KBM-7 (cell line): ENCODE measurements at places on chromosomes 5 and 9.
A peak's percentile ranks its signal among the peaks of the same experiment; 100 is the strongest.

DNA sequence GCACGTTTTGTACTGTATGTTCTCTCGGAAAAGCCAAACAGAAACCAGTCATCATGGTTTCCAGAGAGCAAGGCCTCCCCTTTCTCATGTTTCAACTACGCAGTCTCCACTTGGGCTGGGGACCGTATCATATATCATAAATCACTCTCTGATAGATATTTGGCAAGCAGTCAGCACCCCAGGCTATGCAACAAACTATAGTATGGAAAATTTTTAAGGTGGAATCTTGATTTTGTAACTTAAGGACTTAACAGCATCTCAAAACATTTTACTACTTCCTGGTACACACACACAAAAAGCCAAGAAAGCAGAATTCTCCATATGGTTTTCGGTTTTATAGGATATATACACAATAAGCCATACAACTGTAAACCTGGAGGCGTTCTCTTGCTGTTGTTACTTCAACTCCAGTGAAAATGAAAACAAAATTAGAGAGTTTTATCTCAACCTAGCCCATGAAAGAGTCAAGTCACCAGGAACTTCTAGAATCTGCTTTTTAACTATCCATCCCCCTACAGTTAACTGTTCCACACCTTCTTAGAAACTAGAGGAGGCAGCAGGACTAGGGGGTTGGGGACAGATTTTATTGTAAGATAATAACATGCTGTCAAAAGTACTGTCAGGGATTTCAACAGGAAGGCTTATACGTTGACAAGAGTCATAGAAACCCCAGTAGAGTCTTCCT, 283.4 kb downstream of the NFIB start:
- DNase-seq, result no peak

GRCh38 chr9:23153058-23153457, 673.0 kb downstream of the ELAVL2 start:
- peak; percentile 1 for DNase-seq

- DNase-seq, result peak; percentile 0
Observed at GRCh38 chr9:83511051-83511450, 27.1 kb downstream of the FRMD3 start.

DNA sequence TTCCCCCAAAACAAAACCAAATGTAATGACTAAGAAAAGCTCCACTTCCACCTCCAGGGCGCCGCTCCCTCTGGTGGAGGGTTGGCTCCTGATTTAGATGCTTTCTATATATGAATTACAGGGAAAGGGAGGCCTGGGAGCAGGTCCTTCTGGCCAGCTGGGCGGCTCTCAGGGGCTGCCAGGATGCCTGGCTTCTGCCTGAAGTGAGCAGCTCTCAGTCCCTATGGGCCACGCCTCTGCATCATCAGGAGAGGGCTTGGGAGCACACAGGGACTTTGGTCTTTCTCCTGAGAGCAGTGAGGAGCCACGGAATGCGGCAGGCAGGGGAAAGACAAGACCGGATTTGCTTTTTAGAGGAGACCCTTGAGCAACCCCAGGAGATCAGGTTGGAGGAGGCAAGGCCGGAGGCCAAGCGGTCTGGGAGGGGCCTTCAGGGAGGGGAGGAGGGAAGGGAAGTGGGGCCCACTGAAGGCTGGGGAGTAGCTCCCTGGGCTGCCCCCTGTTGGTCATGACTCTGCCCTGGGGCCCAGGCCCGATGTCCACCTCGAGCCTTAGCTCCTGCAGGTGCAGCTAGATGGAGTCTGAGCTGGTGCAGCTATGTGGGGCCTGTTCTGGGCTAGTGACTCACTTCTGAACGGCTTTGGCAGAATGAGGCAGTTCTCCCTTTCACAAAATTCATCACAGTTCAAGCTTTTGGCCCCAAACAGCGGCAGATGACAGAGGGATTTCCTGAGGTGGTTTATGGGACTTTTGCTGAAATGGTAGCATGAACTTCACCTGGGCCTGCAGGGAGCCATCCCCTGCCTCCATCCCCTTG, 11.3 kb upstream of the GRHPR start:
- DNase-seq, result no peak

DNA sequence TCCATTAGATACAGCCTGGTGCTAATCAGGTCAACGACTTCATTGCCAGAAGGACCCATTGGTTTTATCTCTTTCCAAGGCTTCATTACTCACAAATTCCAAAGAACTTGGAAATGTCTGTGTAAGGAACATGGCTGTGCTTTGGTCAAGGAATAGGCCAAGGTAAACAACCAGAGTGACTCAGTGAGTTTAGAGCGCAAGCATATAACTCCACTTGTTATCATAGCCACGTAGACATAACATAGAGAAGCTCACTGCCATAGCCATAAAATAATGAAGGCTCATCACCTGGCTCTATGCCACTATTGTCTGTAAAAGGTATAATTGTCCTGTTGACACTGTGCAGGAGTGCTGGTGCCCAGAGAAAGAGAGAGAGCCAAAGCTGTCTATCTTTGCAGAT, 139.3 kb upstream of the PLCXD3 start:
- no peak for DNase-seq

GRCh38 chr9:93960971-93961841, 6.1 kb upstream of the BARX1 start:
- DNase-seq, result no peak

GRCh38 chr5:83077662-83078261, 415 bp downstream of the XRCC4 start:
- no peak for DNase-seq

GRCh38 chr5:35651002-35651756, 33.5 kb downstream of the SPEF2 start:
- peak; percentile 65 for DNase-seq

GRCh38 chr9:16869131-16869881, 1.2 kb downstream of the BNC2 start:
- DNase-seq, result no peak

- DNase-seq, result no peak
Observed at GRCh38 chr9:75213765-75214164, 125.5 kb downstream of the OSTF1 start.

- no peak for DNase-seq
Observed at GRCh38 chr5:21126236-21126635, 1138.2 kb upstream of the CDH18 start.

DNA sequence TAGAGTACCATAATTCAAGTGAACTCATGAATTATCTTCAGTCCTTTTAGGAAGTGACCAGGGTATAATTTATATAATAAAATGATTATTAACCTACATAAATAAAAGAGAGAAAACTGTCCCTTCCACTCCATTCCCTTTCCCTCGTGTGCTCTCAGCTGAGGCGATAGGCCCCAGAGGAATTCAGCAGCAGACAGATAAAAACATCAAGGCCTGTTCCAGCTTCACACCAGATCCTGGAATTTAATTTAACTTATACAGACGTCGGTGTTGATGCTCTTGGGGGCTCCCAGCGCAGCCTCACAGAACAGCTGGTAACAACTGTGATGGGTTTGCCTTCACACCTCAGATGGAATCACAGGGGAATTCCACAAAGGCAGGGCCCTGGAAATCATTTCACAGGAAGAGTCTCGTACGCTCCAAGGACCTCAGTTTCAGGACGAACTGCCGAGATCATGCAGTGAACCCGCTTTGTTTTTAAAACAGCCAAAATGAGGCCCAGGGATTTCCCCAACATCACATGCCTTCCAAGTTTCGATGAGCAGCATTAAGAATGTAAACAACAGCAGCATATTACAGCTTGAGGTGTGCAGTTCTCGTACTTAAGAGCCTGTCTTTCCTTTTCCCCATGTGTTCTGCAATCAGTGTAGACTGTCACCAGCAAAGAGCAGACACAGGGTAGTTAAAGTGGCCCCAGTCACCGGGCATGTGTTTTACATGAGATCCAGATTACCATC, 73.6 kb upstream of the ALDH1B1 start:
- no peak for DNase-seq

GRCh38 chr9:21324047-21324446, 11.2 kb downstream of the KLHL9 start:
- DNase-seq, result peak; percentile 49

- DNase-seq, result no peak
Observed at GRCh38 chr5:33939556-33940262, 3.5 kb downstream of the RXFP3 start.

- no peak for DNase-seq
Observed at GRCh38 chr5:111737716-111738115, 19.3 kb downstream of the NREP start.

DNA sequence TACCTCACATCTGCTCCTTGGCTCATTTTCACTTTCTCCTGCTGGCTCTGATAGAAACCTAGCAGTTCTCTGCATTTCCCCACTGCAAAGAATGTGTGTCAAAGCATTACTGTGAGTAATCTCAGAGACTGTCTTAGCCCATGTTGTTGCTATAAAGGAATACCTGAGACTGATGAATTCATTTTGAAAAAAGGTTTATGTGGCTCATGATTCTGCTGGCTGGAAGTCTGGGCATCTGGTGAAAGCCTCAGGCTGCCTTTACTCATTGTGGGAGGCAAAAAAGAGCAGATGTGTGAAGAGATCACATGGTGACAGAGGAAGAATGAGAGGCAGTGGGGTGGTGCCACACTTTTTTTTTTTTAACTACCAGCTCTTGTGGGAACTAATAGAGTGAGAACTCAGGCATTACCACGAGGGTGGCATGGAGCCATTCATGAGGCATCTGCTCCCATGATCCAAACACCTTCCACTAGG, 191.6 kb upstream of the CTNND2 start:
- no peak for DNase-seq

GRCh38 chr9:127793093-127793708, 7.4 kb downstream of the CDK9 start:
- DNase-seq, result no peak

GRCh38 chr5:132405646-132406045, 36.1 kb downstream of the SLC22A5 start:
- DNase-seq, result peak; percentile 58

- DNase-seq, result no peak
Observed at GRCh38 chr9:20256284-20256948, 365.9 kb downstream of the MLLT3 start.

DNA sequence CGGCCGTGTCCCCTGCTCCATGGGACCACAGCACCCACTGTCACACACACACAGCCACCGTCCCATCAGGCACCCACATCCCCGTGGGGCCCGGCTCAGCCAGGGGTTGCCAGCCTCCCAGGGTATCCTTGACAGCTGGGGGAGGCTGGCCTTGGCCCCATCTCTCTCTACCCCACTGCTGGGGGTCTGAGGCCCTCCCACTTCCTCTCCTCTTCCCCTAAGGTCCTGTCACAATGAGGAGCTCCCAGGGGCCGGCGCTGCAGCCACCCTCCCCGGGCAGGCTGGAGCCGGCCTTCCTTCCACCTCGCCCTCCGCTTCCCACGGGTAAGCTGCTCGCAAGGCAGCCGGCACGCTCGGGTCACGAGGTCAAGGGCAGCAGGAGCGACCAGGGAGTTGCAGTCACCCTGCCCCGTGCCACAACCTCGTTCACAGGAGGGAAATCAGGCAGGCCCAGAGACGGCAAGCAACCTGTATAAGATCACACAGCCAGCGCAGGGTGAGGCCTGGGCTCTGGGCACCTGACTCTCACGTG, 38.6 kb upstream of the NOTCH1 start:
- no peak for DNase-seq

DNA sequence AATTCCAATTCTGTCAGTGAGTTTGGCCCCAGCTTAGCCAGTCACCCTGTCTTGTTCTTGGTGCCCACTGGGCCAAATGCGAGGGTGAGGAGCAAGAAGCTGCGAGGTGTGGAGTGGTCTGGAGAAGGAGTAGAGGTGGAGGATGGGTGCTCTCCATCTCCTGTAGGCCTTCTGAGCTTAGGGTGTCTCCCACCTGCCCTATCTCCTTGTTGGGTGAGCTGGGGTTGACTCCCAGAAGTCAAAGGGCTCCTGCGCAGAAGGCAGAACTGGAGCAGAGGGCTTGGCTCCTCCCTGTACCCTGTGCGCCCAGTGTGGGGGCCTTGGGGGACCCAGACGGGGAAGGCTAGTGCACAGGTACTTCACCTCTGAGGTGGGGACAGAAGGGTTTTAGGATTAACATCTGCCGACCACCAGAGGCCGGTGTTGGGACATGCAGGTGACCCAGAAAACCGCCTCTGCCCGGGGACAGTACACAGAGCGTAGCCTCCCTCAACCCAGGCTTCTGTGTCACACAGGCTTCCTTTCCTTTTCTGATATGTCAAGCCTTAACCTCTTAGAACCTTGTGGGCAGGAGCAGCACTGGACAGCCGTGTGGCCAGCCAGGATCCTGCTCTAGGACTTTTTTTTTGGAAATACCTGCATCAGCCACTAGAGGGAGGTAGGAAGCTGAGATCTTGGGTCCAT, 16.9 kb downstream of the IL5 start:
- DNase-seq, result peak; percentile 83

DNA sequence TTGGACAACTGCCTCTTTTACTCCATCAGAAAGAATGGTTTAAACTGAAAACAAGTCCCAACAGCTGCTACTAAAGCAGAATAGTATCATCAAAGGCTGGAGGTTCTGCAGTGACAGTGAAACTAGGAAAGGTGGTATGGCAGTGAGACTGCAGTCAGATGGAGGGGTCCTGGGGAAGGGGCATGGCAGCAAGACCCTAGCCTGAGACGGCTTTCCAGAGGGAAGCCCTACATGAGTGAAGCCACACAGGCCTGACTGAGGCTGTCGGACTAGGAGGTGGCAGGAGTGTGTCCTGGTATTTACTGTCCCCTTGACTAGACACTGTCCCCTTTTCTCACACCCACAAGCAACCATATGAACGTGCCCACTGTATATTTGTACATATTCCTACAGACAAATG, 40.4 kb upstream of the IPPK start:
- DNase-seq, result no peak

GRCh38 chr9:100521282-100521681, 48.3 kb downstream of the TMEFF1 start:
- DNase-seq, result no peak

DNA sequence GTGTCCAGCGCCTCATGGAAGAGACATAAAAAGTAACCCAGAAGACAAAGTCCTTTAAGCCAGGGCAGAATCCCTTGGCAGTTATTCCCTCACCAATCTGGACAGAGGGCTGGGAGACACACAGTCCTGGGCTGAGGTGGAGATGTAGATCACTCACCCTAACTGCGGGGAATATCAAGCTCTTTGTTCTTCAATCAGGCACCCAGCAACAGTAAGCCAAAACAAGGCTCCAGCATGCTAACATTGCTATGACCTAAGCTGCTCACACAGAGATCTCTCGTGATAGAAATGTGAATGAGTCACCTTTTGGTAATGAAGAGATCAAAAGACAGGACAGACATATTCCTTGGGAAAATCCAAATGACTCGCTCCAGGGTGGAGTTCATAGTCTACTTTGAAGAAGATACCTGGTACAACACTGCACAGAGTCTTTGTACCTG, 101.3 kb downstream of the FBN2 start:
- no peak for DNase-seq

DNA sequence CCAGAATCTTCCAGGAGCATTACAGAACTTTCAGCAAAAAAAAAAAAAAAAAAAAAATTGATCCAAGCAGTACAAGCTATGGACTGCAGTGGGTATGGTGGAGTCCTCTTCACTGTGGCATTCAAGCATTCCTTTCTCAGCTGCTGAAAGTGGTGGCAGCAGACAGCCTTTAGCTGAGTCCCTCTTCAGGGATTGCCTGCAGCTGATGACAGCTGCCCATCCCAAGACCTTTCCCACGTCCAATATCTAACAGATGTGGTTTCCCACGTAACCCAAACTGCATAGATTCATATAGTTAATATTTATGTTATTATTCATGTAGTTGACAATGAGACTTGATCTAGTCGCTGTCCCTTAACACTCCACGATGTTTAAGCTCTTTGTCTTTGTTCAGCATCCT, 475.9 kb downstream of the TLE1 start:
- no peak for DNase-seq
